ENCODE measurements at places on chromosomes 6 and 20. TPM values are rescaled to one million over a fixed set of nuclear protein-coding genes. Genes with fewer than 3 reads are reported as not detected.

KCNB1 gene
- 0.50 TPM for polyA plus RNA-seq

OR2J3 gene
- polyA plus RNA-seq: not detected

PHACTR3 gene
- 10.0 TPM for polyA plus RNA-seq

CST7 gene
- polyA plus RNA-seq: 0.24 TPM

SDC4 gene
- polyA plus RNA-seq: 187 TPM

NKAPL gene
- 2.6 TPM for polyA plus RNA-seq

Measured in renal pelvis (tissue), 12 donors.